ENCODE measurements at places on chromosomes 6 and 20. TPM values are rescaled to one million over a fixed set of nuclear protein-coding genes. Genes with fewer than 3 reads are reported as not detected.

Gene C20orf202
- polyA plus RNA-seq, result 3.3 TPM

Gene KHDC1L
- polyA plus RNA-seq, result not detected

Gene ZC3H12D
- polyA plus RNA-seq, result not detected

Gene NOX3
- 2.4 TPM for polyA plus RNA-seq

Gene OR2B6
- polyA plus RNA-seq, result not detected

Gene ARMH2
- not detected for polyA plus RNA-seq

Gene SLA2
- not detected for polyA plus RNA-seq

Gene LRP11
- 48.8 TPM for polyA plus RNA-seq

Gene LST1
- not detected for polyA plus RNA-seq

Gene GSTA2
- not detected for polyA plus RNA-seq

Gene TXLNB
- not detected for polyA plus RNA-seq

Gene LTA
- polyA plus RNA-seq, result not detected

Gene GZF1
- polyA plus RNA-seq, result 1.5 TPM

Gene CPXM1
- polyA plus RNA-seq, result not detected

Gene IL22RA2
- polyA plus RNA-seq, result not detected

Gene CCN2
- not detected for polyA plus RNA-seq

Gene LRRC1
- 2.9 TPM for polyA plus RNA-seq

Gene LHFPL5
- polyA plus RNA-seq, result not detected

Gene CNR1
- polyA plus RNA-seq, result 25.1 TPM

Gene MPC1
- 523 TPM for polyA plus RNA-seq

Gene TAAR6
- polyA plus RNA-seq, result not detected

Gene SLC13A3
- polyA plus RNA-seq, result 0.78 TPM

Gene ENPP5
- polyA plus RNA-seq, result 295 TPM

Gene MEP1A
- not detected for polyA plus RNA-seq

Gene CRISP2
- polyA plus RNA-seq, result not detected

Gene TBXT
- not detected for polyA plus RNA-seq

Gene C4A
- polyA plus RNA-seq, result not detected

Gene RPL7L1
- polyA plus RNA-seq, result 89.5 TPM

Gene LTB
- not detected for polyA plus RNA-seq

Gene DCDC2
- 0.40 TPM for polyA plus RNA-seq

Gene BTBD3
- 64.2 TPM for polyA plus RNA-seq

Measured in Purkinje cell (primary cell).